ENCODE measurements at places on chromosomes 7 and 10. TPM values are rescaled to one million over a fixed set of nuclear protein-coding genes. Genes with fewer than 3 reads are reported as not detected.

The NEBL gene
- 26.6 TPM for total RNA-seq

GRCh38 chr10:100731407-100732240, 13.8 kb upstream of the PAX2 start:
- DNase-seq = no peak

DNA sequence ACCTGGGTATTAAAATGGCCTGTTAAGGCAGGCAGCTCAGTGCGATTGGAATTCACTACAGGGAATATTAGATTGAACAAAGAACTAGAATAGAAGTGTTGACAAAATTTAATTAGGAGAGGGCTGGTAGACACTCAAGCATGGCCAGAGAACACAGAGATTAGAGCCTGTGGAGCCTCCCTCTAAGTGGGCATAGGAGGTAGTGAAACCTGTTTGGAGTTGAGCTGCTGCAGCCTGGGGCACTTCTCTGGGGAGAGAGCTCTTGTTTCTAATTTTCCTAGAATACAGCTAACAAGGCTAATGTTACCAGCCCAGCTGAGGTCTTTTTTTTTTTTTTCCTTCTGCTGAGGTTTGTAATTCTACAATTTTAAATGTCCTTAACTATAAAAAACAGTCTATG, 46.4 kb downstream of the TMEM168 start:
- DNase-seq = no peak

GRCh38 chr7:32255036-32255435, 184.8 kb upstream of the PDE1C start:
- DNase-seq = no peak

DNA sequence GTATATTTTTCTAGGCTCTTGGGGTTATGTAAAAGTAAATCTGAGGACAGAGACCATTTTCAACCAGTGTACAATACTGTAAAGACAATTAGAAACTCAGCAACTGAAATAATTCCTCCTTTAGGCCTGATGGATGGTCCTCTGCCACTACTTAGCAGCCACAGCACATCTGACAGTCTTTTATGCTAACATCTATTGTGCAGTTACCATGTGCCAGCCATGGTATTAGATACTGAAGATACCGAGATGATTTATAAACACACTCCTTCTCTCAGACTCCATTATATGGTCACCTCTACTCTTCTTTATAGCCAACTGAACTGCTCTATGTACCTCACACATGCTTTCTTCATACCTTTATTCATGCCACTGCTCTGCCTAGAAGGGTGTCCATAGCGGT, 61.2 kb upstream of the CCNJ start:
- no peak for DNase-seq

DNA sequence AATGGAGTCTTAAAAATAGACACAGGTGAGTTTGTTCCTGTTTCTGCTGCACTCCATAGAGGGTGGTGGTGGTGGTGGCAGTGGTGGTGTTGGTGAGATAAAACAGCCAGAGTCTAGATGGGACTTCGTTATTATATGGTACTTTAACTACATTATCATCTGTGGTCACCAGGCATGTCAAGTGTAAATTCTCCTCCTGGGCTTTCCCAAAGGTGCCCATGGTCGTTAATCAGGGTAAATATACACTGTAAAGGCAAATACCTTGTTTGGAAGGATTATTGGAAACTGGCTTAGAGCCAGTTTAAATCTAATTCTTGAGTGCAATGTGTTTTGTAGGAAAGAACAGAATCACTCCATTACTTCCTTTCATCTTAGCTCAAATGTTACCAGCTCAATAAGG, 21.5 kb upstream of the COMMD3 start:
- no peak for DNase-seq

DNA sequence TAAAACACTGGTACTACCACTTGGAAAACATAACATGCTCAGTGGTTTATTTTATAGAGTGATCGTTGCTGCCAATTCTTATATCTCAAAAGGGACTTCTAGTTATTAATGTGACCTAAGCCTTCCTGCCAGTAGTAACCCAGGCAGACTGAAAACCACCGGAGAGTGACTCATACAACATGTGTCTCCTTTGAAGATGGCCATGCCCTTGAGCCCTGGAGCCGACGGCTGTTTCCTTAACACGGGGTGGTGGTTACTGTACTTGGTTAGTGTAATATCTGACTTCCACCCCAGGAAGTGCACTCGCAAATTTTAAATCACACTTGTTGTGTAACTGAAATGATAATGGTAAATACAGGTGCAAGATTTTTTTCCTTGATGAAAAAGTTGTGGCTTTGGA, 30.5 kb downstream of the JAKMIP3 start:
- DNase-seq = no peak

DNA sequence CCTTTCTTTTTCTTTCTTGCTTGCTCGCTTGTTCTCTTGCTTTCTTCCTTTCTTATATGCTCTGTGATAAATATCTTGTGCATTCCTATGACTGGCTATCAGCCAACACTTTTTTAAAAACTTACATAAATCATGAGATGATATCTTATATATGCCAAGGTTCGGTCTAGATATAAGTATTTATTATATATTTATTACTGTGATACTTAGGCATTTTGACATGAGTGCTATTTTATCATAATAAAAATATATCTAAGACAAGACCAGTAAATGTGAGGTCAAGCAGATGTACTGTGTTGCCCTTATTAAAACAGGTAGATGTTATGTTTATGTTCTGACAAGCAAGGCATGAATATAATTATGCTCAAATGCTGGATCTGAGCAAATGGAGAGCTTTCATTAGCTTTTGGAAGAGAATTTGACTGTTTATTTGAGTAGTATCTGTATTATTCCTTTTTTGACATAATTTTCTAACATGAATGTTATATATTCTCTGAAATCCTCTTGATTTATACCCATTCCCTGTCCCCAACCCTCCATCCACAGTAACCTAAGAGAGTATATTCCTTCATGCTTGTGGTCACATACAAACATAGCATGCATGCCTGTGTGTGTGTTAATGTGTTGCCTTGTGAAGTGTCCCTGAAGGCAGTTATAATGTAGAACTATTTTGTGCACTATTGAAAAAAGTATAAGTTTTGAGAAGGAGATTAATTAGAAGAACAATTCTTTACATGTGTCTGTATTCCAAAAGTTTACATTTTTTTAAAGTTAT, 158.0 kb downstream of the HDAC9 start:
- no peak for DNase-seq

Data from colonic mucosa (tissue), 4 donors.